ENCODE measurements at places on chromosomes 3 and 15.

GRCh38 chr3:71469138-71469435 is 114.4 kb downstream of the FOXP1 start:
- DNase-seq: no peak

DNA sequence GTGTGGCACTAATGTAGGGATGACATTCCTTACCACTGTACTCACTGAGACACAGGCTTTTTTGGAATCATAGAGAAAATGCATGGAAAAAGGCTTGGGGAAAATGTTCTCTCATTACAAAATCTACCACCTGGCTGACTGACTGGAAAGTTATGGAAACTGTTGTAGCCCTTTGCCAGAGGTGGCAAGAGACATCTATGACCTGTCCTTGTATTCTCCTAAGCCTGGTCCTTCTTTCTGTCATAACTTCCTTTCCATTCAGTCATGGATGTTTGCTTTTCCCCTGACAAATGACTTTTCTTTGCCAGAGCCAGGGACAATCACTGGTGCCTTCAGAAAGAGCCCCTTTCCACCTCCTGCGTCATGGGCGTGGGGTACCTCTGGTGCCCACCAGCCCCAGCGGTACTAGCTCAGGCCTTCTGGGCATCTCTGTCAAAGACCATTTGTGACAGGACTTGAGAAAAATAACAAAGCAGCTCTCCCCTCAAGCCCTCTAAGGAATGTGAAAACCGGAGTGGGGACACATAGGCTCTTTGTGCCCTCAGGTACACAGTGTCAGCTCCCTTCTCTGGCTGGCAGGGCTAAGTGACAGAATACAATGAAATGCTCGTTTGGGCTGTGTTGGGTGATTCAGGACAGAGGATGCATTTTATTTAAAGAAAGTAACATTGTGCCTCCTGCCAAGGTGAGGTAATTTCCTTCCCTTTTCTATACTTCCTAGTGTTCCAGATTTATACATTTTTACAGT is 381.1 kb upstream of the RASGRP1 start:
- no peak for DNase-seq

GRCh38 chr3:39810647-39811161 is 1.3 kb downstream of the MYRIP start:
- no peak for DNase-seq

DNA sequence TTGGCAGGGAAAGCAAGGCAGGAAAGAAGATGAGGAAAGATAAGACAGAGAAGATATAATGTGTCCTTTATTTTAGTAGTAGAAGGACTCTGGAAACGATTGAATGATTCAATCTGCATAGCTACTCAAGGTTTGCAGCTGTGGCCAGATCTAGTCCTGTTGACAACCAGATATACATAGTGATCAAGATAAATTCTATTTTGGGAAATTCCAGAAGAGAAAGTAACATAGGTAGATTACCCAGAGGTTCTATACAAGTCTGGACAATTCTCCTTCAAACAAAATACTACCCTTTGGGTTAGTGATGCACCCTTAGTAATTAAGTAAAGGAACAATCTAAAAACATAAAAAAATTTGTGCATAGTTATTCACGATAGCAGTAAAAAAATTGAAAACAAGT is 9.4 kb downstream of the TERC start:
- DNase-seq: no peak

GRCh38 chr3:114207768-114208167 is 28.9 kb upstream of the DRD3 start:
- no peak for DNase-seq

DNA sequence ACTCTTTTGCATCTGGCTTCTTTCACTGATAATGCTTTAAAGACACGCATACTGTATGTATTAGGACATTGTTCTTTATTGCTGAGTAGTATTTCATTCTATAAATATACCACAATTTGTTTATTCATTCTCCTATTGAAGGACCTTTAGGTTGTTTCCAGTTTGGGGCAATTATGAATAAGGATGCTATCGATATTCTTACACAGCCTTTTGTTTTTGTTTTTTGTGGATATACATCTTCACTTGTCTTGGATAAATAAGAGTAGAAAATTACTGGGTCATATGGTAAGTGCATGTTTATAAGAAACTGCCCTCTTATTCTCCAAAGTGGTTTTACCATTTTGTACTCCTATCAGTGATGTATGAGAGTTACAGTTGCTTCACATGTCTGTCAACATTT is 61.8 kb upstream of the GOLGA6B start:
- DNase-seq: no peak

DNA sequence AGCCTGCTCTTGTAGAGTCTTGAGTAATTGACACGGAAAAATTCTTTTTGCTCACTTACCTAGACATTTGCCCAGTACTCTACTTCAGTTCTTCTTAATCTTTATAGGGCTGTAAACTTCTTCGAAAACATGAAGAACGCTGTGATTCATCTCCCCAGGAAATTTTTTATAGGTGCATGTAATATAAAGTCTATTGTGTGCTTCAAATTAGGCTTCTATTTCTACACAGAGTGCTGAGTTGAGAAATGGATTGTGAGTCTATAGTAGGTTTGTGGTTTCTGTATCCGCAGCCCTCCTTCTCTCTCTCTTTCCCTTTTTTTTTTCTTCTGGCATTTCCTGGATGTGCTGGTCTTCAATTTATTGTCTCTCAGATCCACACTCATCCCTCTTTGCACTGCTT is 183.3 kb upstream of the DCBLD2 start:
- no peak for DNase-seq

- DNase-seq: no peak
These were observed 30.2 kb upstream of the MAGEF1 start for GRCh38 chr3:184741798-184742675.

DNA sequence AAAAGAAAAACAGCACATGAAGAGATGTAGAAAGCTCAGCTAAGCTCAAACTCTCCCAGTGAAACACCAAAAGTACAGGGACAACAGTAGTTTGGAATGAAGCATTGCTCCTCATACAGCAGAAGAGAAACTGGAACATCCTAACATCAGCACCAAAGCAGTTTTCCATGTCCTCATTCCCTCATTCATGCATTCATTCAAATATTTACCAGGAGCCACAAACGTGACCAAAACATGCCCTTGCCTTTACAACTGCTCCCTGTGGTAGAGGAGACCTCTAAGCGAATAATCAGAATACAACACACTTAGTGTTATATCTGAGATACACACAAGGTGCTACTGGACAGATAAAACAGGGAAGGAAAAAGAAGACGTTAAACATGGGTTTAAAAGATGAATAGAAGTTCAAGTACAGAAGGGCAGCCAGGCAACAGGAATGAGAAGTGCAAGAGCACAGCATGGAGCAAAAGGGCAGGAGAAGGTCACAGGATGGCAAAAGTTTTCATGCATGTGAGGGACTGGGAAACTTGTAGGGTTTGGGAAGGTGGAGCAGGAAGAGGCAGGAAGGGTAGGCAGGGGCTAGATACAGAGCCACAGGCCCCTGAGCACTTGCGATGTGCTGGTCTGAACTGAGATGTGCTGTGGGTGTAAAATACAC is 58.5 kb upstream of the LMCD1 start:
- no peak for DNase-seq

DNA sequence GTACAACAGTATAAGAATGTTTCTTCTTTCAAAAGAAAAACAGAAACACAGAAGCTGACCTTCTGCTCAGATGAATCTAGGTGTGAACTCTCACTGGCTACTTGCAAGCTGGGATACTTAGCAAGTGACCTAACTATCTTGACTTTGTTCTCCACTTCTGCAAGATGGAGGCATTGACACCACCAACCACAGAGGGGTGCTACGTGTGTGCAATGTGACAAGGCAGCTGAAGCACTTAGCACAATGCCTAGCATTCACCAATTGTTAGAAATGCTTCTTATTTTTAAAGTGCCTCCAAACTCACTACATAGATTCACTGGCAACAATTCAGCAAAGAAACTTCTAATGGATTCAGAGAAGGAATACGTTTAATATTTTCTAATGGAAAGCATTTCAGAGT is 331.4 kb upstream of the WNT5A start:
- no peak for DNase-seq

DNA sequence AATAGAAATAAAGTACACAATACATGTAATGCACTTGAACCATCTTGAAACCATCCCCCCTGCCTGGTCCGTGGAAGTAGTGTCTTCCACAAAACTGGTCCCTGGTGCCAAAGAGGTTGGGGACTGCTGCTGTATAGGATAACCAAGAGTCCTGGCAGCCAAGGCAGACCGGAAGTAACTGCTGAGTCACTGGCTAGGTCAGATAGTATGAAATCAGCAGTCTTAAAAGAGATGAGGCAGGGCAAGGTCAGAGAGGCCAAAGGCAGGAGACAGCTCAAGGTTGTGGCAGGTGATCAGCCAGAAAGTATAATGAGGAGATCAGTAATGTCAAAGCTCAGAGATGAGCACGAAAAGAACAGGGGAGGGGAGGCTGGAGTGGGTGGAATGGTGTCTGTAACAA is 60.2 kb downstream of the MAP3K13 start:
- DNase-seq: no peak

- DNase-seq: peak; percentile 11
These were observed 57.9 kb downstream of the RASA2 start for GRCh38 chr3:141544697-141545096.

DNA sequence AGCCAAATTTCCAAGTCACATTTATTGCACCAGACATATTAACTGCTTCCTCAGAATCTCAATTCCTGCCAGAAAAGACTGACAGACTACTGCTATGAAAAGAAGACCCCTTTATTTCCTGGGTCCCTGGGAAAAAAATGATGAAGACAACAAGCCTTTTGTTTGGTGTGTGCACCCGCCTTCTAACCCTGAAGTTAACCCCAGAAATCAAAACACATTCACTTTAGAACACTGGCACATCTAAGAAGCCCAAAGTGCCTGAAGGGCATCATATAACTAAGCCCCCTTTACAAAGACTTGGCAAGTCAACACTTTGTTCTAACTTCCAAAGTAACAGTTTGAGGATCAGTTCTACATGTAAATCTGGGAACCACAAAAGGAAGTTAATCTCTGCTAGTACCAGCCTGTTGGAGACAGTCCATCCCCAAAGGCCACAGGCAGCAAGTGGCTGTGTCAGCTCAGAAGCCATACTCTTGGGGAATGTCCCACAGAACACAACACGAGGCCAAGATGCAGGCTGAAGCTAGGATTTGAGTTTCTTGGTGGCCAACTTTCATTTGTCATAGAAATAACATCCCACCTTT is 16.3 kb upstream of the ATP1B3 start:
- DNase-seq: no peak

DNA sequence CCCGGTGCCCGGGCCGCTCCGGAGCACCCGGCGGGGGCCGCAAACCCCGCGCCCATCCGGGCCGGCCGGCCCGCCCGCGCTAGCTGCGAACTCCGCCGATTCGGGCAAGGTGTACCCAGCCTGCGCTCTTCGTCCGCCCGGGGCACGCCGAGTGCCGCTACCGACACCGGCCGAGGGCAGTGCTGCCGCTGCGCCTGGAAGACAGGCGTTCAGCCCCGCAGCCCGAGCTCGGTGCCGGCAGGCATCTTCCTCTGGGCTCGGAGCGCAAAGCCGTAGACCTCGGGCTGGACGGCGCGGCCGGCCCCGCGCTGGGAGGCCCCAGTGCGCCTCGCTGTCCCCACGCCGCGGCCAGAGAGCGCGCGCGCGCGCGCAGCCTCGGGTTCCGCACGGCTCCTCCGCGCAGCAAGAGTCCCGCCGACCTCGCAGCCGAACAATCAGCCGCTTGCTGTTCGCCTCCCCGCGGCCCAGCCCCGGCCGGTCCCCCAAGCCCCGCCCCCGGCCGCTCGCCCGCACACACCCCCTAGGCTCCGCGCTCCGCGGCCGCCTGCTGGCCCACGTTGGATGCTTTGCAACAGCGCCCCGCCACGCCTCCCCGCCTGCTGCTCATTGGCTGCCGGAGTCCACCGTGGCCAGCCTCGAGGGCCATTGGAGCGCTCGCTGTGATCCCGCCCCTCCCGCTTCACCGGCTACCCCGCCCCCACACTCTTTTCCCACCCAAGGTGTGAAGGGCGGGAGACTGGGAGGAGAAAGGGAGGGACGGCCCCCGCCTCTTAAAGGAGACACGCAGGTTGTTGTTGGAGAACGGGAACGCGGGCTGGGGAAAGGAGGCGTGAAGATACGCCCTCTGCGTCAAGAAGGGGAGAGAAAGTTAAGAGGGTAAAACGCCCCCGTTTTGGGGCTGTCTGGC is at the start of gene LRIG1:
Gene LRIG1, minus strand, starts transcription at position 447 of the 907 bp plus-strand sequence. CDS start 615 bp downstream, outside the sequence.
- peak; percentile 99 for DNase-seq

DNA sequence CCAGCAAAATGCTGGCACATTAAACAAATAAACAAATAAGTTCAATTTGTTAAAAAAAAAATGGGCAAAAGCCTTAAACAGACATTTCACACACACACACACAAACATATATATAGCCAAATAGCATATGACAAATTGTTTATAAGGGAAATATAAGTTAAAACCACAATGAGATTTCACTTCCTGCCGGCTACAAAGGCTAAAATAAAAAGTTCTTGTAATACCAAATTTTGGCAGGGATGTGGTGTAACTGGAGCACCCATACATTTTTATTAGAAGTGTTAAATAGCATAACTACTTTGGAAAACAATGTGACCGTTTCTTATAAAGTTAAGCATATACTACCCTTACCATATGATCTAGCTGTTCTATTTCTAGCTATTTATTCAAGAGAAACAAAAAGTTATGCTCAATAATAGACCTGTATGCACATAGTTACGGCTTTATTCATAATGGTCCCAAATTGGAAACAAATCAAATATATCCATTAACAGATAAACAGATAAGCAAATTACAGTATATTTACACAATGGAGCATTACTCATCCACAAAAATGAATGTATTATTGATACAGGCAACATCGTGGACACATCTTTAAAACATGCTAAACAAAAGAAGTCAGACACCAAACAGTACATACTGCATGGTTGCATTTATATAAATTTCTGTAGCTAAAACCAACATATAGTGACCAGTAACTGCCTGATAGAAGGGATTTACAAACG is 93.9 kb downstream of the EOMES start:
- DNase-seq: peak; percentile 46

- no peak for DNase-seq
These were observed 178.7 kb downstream of the STAC start for GRCh38 chr3:36558961-36559360.

Data from suppressor macrophage (primary cell).